Umbilical cord (tissue), 2 donors: ENCODE measurements at places on chromosomes 1 and 21. TPM values are rescaled to one million over a fixed set of nuclear protein-coding genes. Genes with fewer than 3 reads are reported as not detected.

The RBP7 gene
- not detected for total RNA-seq

The BMP8B gene
- total RNA-seq, result 0.48 TPM

The DMRTB1 gene
- not detected for total RNA-seq

The CFAP57 gene
- 5.3 TPM for total RNA-seq

The MYOM3 gene
- 5.3 TPM for total RNA-seq

The COX20 gene
- total RNA-seq, result 41.9 TPM

The KPRP gene
- total RNA-seq, result 1.7 TPM

The CFAP107 gene
- total RNA-seq, result not detected

- no peak for DNase-seq
These were observed 72.3 kb downstream of the CAMK2N1 start for GRCh38 chr1:20413776-20414140.

DNA sequence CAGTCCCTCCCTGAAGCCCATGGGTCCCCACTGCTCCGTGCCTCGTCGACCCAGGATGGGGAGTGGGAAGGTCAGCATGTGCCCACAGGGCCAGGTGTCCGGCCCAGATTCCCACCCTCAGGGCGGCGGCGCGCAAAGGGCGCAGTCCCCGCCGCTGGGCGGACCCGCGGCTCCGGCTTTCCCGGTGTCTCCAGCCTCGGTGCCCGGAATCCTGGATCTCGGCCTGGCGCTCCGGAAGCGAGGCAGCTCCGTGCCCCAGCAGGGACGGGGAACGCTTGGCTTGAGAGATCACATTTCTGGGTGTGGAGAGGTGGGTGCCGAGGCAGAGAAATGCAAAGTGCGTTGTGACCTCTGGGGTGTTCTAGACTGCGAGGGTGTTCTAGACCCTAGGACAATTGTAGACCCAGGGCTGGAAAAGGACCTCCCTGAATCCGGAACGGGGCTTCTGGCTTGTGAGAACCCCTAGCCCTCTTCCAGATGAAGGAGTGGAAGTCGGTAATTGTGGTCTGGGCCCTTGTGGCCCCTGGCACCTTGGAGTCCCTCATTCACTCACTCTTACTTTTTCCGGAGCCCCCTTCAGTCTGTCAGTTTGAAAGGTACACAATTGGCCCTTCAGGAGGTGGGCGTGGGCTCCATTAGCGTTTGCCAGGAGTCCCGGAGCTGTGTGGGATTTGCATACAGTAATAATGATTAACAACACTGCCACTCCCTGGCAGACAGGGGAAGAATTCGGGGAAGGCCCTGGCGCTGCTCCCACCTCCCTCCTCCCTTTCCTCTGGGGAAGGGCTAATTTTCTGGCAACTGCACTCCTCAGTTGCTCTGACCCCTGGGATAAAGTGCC is 1.6 kb upstream of the KCND3 start:
- peak; percentile 59 for DNase-seq

- peak; percentile 73 for DNase-seq
These were observed 8.4 kb upstream of the KCNN3 start for GRCh38 chr1:154878371-154879037.

- peak; percentile 80 for DNase-seq
These were observed 8.8 kb downstream of the MYCL start for GRCh38 chr1:39892601-39893595.

- DNase-seq, result no peak
These were observed 37.9 kb downstream of the SNRPE start for GRCh38 chr1:203899353-203899716.

DNA sequence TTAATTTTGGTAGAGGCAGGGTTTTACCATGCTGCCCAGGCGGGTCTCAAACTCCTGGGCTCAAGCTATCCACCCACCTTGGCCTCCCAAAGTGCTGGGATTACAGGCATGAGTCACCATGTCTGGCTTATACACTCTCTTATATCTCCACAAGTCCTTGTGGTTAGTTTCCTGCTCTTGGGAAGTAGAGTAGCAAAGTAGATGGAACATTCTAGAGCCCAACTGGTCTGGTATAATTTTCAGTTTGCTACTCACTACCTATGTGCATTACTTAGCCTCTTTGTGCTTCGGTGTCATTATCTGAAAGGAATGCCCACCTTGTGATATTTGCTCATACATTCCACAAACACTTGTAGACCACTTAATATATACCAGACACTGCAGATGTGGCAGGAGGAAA is 96.6 kb upstream of the IPO9 start:
- no peak for DNase-seq

- peak; percentile 39 for DNase-seq
These were observed 70.9 kb upstream of the ETS2 start for GRCh38 chr21:38734646-38735365.

- DNase-seq, result peak; percentile 56
These were observed 28.4 kb downstream of the URB1 start for GRCh38 chr21:32364387-32364786.

DNA sequence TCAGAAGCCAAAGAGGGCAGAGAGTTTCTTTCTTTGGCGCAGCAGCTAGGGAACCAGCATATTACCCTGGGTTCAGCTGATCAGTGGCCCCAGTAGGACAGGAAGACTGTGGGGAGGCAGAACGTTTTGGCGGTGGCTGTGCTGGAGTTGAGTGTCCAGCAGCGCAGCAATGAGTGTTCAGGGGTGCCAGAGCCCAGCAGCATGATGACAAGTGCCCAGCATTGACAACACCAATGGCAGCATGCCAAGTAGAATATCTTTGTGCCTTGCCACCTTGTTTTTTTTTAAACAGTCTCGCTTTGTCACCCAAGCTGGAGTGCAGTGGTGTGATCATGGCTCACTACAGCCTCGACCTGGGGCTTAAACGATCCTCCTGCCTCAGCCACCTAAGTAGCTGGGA is 106.7 kb upstream of the CDC42BPA start:
- no peak for DNase-seq

DNA sequence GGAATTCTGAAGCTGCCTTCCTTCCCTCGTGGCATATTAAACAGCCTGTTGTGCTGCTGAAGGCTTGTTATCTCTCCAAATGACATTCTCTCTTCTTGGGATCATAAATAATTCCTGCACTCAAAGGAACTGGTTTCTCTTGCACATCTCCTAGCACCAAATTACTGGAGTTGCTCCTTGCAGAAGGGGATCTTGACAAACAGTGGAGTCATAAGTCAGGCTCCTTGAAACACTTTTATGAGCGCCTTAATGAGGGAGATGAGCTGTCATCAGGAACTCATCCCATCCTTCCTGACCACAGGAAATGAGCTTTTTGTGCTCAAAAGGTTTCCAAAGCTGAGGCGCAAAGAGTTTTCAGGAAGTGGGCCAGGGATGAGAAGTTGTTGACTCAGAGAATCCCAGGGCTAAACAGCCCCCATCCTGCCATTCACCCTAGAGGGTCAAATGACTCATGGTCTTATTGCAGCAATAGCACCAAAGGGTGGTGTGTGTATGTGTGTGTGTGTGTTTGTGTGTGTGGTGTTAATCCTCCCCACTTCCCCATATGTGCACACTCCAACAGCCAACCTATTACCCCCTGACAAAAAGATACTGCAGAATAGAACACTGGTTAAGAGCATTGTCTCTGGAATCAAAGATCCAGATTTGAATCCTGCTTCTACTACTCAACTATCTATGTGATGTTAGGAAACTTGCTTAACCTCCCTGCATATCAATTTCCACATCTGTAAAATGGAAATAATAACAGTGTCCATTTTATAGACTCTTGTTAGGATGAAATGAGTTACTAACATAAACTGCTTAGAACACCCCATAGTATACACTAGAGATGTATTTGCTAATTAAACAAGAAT is 2.8 kb upstream of the PHC2 start:
- DNase-seq, result peak; percentile 91
